ENCODE measurements at places on chromosomes 4 and X.
A peak's percentile ranks its signal among the peaks of the same experiment; 100 is the strongest.

- DNase-seq: no peak
Measured at GRCh38 chr4:8402181-8402597, 38.3 kb downstream of the ACOX3 start.

DNA sequence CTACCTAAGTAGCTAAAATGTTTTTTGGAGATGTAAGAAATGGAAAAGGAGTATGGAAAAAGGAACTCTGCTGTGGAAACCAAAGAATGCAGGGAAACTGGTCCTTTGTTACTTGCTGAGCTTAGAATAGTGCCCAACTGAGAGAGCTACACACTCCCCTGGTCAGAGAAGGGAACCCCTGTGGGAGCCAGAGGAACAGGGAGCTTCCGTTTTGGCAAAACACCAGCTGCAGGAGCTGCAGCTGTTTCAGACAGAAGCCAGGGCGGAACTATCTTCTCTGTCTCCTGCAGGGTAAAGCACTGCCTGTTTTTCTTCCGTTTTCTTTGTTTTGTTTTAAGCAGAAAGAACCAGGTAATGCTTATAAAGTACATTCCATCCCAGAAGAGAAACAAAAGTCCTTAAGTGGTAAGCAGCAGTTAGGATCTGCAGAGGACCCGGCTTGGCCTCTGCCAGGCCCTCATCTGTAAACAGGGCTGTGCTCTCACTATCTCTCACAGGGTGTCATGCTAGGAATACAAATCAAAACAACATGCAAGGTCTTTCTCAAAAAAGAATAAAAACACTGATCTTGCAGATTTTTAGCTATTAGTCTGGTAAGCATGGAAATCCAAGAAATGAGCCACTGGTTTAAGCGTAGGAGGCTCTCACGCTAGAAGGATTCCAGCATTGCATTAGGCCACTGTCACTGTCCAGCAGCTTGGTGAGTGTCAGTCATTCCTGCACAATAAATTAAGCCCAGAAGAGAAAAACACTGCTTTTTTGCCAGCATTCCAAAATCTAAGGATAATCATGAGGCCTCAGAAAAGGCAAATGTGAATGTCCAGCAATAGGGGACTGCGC is 76.1 kb downstream of the CHST7 start:
- no peak for DNase-seq

GRCh38 chrX:111010111-111010510 is 85.9 kb upstream of the PAK3 start:
- no peak for DNase-seq

GRCh38 chrX:9530848-9531274 is 66.0 kb downstream of the TBL1X start:
- peak; percentile 28 for DNase-seq

GRCh38 chr4:71608678-71609071 is 175.2 kb downstream of the GC start:
- DNase-seq: no peak

- peak; percentile 4 for DNase-seq
Measured at GRCh38 chr4:130336585-130337217, 1240.7 kb downstream of the C4orf33 start.

DNA sequence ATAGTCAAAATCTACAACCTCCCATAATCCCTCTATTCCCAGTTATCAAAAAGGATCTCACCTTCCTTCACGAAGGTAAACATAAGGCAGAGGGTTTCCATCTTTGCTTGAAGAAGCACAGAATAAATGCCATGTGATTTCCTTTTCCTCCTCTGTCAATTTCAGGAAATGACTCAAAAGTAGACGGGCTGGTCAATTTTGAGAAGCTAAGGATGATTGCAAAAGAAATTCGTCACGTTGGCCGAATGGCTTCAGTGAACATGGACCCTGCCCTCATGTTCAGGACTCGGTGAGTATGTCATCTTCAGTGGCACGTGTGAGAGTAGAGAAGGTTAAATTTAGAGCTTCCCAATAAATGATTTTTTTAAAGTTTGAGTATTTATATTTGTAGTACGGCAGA is 240.2 kb downstream of the RAPGEF2 start:
- no peak for DNase-seq

GRCh38 chr4:185237175-185237574 is 27.8 kb downstream of the SNX25 start:
- DNase-seq: no peak

DNA sequence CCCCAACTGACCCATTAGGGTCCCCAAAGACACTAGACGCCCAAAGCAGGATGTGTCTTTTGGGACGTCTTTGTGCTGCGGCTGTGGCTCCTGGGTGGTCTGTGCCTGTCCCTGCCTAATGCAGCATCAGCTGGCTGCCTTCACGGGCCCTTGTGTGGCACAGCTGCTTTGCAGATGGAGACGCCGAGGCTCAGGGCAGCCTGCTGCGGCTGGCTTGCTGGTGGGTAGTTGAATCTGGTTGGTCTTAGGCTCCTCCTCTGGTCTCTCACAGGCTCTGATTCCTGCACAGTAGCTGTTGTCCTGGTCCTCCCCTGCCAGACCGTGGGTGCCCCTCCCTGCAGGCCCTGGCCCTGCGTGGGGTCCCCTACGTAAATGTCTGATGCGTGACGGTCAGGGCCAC is 8.1 kb downstream of the CPZ start:
- no peak for DNase-seq

GRCh38 chr4:94701631-94702300 is 56.0 kb upstream of the BMPR1B start:
- DNase-seq: no peak

DNA sequence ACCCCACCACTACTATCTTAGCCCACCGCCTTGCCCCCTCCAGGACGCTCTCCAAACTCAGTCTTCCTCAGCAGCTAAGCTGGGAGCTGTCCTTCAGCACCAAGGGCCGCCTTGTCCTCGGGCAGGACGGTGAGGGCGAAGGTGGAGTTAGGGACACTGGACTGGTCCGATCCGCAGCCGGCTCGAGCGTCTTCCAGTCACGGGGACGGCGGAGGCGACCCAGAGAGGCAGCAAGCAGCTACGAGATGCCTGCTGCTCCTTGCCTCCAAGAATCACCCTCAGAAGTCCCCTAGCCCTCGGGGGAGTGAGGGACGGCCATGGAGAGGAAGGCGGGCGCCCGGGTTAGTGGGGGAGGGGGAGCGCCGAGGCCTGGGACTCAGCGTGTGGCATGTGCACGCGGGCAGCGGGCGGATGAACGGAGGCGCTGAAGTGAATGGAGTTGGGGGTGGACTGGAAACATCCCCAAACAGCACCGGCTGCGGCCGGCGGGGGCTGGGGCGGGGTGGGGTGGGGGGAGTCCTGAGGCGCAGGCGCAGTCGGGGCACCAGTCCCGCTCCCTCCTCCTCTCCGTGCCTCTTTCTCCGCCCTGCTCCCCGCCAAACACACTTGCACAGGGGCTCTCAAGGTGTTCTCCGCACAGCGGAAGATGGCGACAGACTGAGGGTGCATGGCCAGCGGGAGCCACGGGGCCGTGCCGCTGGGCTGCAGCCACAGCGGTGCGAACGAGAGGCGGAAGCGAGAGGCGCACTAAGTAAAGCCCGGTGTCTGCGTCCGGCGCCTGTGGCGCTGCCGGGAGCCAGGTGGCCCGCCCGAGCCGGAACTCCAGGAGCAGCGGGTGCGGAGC is at the start of gene NALF2:
NALF2 (plus strand) TSS at position 545 of the 844 bp plus-strand sequence. CDS start 957 bp downstream, outside the sequence.
- no peak for DNase-seq

GRCh38 chrX:2828344-2828958 is at the start of gene GYG2:
Gene GYG2, plus strand, starts transcription at chrX:2828930. Its CDS starts 1,259 bp downstream, at chrX:2830189.
- no peak for DNase-seq

DNA sequence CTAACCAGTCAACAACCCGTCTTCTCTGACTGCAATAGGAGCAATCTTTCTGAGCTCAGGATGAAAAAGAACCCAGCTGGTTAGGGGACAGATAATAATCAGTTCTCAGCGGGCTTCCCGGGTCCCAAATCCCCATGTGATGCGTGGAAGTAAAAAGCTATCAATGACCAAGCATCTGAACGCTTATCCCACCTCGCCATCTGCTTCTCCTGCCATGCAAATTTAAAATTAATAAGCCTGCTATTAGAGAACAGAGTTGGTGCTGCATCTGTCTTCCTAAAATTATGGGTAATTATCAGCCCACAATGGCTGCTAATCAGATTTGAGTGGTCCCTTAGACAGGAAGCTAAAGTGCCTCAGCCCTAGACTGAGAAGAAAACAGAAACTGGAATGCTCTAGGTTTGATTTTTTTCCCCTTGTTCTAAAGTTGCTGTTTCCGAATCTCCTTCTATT is 37.5 kb downstream of the AFAP1 start:
- no peak for DNase-seq

DNA sequence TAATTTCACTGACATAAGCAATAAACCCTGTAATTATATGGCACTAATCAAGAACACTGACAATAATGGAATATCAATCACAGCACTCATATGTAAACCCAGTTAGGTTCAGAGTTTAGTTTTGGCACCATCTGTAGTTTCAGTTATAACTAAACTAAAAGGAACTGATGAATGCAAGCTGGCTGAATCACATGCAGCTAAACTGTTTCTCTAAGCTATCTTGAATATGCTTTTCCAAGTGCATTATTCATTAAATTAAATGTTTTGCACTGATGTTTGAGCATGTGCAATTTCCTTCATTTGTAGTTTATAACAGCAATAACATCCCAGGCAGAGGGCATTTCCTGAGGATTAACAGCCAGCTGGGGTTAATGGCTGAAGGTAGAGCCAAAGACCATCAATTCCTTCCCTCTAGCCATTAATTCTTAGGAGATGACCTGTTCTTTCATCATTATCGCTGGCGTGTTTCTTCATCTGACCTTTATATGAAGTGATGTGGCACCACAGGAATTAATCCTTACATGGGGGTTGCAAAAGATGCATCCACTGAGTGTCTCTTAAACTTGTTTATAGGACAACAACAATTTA is 562.8 kb upstream of the IGFBP7 start:
- no peak for DNase-seq

- no peak for DNase-seq
Measured at GRCh38 chr4:65367306-65367705, 303.0 kb downstream of the EPHA5 start.

DNA sequence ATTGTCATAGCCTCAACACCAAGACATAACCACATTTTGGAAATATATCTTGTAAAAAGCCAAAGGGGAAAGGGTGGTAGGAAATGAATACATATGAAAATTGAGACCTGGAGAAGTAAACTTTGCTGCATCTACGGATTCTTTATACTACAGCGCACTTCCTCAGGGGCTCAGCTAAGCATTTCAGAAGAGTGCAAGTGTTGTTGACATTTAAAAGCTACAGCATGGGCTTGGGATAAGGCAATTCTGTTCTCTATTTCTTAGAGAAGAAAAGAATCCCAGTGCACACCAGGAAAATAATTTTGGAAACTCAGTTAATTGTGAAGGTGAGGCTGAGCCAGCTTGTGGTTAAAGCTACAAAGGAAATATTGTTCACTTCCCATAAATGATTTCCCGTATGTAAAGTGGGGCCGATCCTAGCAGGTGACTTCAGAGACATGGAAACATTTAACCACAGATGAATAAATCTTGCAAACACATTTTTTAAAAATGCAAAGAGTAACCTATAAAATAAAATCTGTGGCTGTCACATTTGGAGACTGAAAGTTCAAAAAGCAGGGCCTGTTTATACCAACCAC is 12.6 kb upstream of the GBA3 start:
- no peak for DNase-seq

DNA sequence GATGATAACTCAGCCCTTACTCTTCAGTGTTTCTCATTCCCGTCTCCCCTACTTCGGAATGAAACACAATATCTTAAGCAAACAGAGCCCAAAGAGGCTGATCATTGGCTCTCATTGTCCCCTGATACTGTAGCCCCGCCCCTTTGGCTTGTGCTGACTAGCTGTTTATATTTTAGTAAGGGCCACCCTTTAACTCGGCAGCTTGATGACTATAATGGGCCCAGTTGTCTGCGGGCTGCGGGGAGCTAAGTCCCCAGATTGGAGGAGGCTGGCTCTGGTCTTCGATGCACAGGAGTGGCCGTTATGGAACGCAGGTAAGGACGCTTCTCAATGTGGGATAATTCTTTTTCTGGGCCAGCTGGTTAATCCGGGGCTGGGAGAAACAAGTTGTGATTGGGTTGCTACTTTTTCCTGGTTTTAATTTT is at the start of gene TRIM2:
TRIM2 (plus strand) TSS at position 197 of the 425 bp plus-strand sequence; CDS start at position 285, 88 bp downstream.
- DNase-seq: no peak

DNA sequence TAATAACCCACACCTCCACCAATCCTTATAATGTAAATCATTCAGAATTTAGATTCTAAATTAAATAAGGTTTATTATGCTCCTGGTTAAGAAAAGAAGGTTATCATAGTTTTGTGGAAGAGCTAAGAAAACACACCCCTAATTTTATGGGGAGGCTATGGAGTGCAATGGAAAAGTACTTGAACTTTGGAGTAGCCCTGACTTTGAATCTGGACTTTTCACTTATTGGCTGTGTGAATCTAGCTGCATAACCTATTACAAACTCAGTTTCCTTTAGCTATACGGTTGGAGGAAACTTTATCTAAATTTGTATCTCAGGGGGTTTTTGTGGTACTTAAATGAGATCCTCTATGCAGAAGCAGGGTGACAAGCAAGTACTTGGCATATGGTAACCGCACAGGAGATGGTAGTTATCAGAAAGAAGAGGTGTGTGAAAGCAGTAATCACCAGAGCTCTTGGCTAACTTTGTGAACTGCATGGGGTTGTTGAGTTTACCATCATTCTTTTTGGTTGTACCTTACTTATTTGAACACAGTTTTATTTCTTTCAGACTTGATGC is 143.1 kb downstream of the SHROOM3 start:
- no peak for DNase-seq

GRCh38 chrX:70970482-70970995 is 39.6 kb upstream of the SLC7A3 start:
- no peak for DNase-seq

- no peak for DNase-seq
Measured at GRCh38 chrX:20254712-20255299, 11.9 kb downstream of the RPS6KA3 start.

DNA sequence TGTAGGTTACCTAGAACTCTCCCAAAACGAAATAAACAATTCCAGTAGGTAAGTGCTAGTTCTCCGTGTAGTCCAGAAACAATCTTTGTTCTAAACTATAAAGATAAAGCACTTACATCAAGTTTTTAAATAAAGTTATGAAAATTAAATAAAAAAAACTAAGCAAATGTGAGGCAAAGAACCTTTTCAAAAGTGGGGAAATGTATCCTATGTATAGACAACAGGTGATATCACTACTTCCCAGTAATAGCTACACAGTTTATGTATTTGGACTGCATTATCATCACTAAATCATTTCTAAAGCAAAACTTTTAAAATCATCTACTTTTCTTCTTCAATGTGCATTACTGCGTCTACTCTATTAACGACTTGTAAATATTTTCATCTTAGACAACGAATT is 2.0 kb downstream of the YTHDC1 start:
- DNase-seq: no peak

DNA sequence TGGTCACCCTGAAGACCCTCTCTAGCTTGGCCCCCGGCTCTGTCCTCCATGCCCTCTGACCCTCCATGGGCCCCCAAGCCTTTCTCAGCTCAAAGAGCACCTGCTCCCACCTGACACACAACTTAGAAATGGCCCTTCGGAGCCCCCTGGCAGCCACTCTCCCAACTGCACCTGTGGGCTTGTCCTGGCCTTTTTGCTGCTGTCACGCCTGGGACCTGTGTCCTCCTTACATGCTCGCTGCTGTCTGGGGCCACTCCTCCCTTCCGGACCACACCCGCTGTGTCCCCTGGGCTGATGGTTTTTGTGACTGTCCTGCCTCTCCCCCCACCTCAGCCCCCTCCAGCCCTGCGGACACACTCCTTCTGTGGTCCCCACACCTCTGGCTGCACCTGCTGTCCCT is 106.2 kb upstream of the AFAP1 start:
- no peak for DNase-seq

GRCh38 chr4:173152104-173152503 is 16.5 kb upstream of the GALNT7 start:
- no peak for DNase-seq

Data from GM19239 (cell line).